AG08395 (cell line): ENCODE measurements at places on chromosomes 2 and 18.
A peak's percentile ranks its signal among the peaks of the same experiment; 100 is the strongest.

- no peak for DNase-seq
Observed at GRCh38 chr2:100198461-100199230, 56.3 kb upstream of the AFF3 start.

GRCh38 chr2:239895116-239895515, 130.0 kb downstream of the NDUFA10 start:
- no peak for DNase-seq

- DNase-seq = no peak
Observed at GRCh38 chr18:34695310-34695709, 14.8 kb upstream of the DTNA start.

DNA sequence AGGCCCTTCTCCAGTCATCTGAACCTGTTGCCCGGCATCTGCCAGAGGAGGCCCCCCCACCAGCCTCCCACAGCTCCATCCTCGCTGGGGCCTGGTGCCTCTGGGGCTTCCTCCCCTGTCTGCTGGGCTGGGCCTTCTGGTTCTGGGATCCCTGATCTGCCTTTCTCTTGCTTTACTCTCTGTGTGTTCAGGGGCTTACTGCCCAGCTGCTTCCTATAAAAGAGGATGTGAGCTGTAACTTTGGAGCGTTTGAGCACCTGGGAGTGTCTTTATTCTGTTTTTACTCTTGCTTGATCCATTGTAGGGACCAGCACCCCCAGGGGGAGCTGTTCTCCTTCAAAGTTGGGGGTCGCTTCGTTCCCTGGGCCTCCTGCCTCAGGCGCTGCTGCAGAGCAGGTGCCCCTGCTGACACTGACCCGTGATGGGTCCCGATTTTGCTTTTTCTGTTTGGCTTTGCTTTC, 23.1 kb upstream of the FAHD2A start:
- no peak for DNase-seq

DNA sequence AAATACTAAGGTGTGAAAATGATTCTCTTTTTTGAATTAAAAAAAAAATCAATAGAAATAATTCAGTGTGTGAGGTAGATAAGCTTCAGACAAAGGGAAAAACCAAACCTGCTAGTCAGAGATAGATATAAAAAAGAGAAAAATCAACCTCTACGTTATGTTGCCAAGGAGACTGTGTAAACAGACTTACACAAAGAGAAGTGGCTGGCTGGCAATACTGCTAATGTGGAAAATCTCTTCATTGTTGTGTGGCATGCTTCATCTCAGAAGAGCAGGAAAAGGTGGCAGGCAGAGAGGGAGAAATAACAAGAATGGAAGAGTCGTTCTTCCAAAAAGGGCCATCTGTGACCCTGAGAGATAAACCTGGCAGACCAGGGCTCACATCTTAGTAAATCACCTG, 200.8 kb downstream of the SLC8A1 start:
- no peak for DNase-seq

- DNase-seq = no peak
Observed at GRCh38 chr2:218366621-218367414, 10.2 kb downstream of the CATIP start.

GRCh38 chr2:8026381-8026780, 655.5 kb upstream of the ID2 start:
- DNase-seq = no peak

DNA sequence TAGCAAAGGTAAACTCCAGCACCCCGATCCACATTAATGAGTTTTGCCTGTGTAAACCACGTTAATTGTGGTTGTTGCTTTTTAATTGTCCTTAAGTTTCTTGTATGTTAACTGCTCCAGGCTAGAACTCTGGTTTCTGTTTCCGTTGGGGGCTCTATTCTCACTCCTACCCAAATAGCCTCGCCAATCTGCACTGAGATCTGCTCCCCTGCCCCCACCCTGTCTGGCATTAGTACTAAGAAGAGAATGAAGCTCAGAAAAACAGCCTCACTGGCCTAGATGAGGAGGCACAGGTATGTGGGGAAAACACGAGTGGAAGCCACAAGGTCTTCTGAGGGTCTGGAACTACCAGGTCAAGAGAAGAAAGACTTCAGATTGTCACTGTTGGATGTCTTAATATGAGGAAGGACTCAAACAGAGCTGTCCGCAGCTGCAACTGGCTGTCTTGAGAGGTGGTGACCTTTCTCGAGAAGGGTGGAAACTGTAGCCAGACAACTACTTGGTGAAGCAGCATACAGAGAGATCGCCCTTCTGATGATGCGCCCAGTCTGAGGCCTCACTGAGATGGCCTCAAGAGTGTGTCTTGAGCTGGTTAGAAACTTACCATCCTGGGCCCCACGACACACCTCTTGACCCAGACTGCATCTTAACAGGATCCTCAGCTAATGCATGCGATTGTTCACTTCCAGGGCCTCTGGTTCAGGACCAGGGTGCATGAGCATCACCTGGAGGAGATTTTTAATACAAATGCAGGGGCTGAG, 73.1 kb downstream of the TGOLN2 start:
- no peak for DNase-seq

DNA sequence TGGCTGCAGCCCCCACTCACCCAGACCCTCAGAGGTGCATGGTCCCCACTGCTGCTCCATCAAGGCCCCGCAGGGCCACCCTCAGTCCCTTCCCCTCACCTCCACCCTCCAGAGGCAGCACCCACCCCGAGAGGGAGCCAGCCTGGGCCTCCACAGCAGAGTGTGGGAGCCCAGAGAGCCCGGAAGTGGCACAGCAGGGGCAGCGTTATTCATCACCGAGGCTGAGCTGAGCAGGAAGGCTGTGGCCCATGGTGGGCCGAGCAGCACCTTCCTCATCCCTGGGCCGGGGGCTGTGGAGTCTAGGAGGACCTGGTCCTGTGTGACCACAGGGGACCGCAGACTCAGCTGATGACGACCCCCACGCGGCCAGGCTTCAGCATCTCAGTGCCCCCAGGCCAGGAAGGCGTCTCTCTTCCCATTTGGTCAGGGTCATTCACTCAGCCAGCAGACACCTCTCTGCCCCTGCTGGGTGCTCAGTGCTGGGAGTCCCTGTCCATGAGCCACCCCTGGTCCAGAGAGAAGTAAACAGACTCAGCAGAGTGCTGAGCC, 258.1 kb downstream of the ATAD2B start:
- no peak for DNase-seq

- DNase-seq = no peak
Observed at GRCh38 chr2:240600451-240600961, 14.0 kb downstream of the CAPN10 start.

- DNase-seq = no peak
Observed at GRCh38 chr2:105519516-105519915, 120.7 kb upstream of the FHL2 start.

DNA sequence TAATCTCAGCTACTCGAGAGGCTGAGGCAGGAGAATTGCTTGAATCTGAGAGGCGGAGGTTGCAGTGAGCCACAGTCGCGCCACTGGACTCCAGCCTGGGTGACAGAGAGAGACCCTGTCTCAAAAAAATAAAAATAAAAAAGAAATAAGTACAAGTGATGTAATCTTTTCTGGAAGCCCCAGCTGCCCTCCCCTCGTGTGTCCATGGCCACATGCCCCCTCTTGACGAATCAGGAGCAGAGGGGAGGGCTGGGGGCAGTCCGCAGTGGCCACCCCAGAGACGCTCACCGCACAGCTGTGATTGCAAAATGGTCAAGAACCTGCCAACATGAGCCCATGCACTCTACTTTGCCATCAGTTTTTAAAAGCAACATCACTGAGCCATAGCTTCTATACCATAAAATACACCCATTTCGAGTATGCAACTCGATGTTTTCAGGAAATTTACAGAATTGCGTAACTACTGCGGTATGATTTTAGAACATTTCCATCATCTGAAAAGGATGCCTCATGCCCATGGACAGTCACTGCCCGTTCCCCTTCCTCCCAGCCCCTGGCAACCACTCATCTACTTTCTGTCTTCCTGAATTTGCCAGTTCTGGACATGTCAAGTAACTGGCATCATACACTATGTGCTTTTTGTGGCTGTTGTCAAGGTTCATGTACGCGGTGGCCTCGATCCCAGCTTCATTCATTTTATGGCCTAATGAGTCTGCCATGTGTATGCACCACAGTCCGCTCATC, 88.1 kb downstream of the NDUFA10 start:
- DNase-seq = no peak

- DNase-seq = no peak
Observed at GRCh38 chr18:2412996-2413751, 158.1 kb downstream of the METTL4 start.

DNA sequence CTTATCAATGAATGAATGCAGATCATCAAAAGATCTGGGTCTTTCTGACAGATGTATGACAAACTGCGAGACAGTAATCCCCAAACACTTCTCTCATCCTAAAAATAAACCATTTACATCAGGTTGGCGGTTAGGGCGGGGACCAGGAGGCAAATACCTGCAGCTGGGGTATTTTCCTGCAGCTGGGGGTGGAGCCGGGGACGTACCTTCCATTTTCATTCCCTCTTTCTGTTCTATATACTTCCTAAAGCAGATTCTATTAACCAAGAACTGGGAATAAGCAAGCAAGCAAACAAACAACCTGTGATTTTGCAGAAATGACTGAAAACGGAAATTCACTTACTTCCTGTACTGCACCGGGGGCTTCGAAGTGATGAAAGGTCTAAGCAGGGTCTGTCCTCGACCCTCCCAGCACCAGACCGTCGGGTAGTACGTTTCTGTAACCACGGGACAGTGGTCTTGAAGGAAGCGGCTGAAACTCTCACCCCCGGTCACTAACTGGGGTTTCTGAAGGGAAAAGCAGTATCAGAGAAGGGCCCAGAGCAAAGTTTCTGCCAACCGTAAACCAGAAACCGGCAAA, 1.2 kb downstream of the ABHD3 start:
- no peak for DNase-seq

DNA sequence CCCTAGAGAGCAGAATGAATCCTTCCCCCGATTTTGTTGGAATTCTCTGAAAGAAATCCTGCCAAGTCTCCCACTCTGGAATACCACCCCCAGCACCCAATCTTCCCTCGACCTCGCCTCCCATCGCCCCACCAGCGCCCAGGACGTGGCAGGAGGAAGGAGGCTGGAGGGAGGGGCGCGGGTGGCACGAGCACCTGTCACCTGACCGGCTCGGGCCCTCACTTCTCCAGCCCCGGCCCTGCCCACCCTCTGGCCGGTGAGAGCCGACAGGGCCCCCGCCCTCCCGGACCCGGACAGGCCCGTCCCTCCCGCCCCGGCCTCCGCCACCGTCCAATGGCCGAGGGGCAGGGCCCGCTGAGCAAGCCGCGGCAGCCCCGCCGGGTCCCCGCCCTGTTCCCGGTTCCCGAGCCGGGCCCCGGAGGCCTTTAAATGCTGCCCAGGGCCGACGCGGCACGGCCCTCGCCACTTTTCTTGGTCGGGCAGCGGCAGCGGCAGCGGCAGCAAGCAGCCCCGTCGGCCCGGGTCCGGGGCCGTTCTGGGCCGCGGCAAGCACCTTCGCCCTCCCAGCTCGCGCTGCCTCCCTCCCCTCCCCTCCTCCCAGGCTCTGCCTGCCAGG, at the start of gene LGALSL:
TSS of gene LGALSL (plus strand) at position 393 of the 616 bp plus-strand sequence. CDS start 384 bp downstream, outside the sequence.
- peak; percentile 54 for DNase-seq

- DNase-seq = peak; percentile 34
Observed at GRCh38 chr18:59268721-59269562, 4.3 kb downstream of the RAX start.

- DNase-seq = no peak
Observed at GRCh38 chr2:160376576-160376975, 117.0 kb downstream of the RBMS1 start.

- DNase-seq = no peak
Observed at GRCh38 chr2:27581417-27582128, 1.3 kb upstream of the ZNF512 start.

DNA sequence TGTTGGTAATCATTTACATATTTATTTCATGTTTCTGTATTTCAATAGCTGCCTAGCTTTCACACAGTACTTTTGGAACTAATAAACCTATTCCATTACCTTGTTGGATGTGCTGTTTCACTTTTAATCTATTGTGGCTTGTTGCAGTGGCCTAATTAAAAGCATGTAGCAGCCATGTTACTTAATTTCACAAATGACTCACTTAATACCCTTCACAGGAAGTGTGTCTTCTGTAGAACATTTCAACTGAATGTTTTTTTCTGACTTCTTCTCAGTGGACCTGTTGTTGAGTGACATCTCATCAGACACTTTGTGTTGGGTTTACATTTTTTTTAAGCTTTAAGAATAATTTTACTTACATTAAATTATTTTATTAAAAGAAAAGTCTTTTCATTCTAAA, 260.5 kb upstream of the THUMPD2 start:
- no peak for DNase-seq

- no peak for DNase-seq
Observed at GRCh38 chr2:123528996-123529707, 495.9 kb upstream of the CNTNAP5 start.

- no peak for DNase-seq
Observed at GRCh38 chr2:149136111-149136510, 97.6 kb downstream of the LYPD6B start.

DNA sequence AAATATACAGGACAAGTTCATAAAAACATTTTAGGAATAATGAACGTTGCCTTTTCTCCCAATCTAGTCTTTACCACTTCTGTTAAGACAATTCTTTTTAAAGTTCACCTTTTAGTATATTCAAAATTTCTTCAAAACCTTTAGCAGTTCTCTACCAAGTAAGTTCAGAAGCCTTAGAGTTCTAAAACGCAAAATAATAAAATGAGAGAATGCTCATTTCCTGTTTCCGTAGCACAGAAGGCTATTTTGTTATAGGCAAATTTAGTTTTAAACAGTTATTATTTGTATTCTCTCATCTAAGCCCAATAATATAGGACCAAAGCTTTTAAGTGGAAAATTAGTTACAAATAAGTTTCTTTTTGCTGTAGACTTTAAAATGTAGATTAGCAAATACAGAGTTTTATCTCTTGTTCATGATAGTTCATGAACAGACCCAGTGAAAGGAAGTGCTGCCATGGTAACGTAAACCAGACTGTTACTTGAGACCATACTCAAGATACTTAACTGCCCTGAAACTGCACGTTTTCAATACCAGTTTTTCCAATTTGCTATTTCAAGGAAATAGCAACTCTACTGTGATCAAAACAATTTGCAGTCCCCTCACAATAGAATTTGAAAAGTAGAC, 173.1 kb upstream of the STON1 start:
- DNase-seq = no peak

DNA sequence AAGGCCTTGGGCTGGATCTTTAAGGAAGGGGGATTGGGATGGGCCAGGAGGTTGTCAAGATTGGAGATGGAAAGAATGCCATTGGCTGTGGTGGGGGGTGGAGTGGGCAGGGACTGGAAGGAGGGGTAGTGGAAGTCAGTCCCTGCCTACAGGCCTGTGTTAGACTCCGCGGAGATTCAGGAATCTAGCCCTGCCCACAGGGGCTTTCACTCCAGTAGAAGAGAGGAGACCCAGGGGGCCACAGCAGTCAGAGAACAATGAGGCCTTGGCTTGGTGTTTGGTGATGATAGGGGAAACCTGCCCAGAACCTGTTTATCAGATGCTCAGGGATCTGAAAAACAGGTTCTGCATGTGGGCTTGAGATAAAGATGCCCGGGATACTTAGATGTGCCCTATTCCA, 6.1 kb downstream of the STEAP3 start:
- DNase-seq = no peak

DNA sequence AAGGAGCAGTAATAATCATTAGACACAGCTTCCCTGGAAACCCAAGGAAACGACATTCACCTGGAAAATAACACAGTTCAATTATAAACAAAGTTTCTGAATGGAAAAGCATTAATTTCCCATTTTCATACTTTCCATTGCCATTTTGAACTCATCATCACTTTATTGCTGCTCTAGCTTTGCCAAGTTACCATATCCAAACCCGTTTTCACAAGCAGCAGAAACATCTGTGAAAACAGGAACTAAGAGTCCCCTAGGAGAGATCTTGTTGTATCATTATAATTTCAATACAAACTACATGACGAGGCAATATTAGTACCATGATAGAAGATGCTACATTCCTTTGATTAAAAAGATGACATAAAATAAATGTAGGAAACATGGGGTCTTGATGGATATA, 597.0 kb upstream of the NRXN1 start:
- DNase-seq = no peak
